ENCODE measurements at places on chromosomes 2 and 18.
A peak's percentile ranks its signal among the peaks of the same experiment; 100 is the strongest.

DNA sequence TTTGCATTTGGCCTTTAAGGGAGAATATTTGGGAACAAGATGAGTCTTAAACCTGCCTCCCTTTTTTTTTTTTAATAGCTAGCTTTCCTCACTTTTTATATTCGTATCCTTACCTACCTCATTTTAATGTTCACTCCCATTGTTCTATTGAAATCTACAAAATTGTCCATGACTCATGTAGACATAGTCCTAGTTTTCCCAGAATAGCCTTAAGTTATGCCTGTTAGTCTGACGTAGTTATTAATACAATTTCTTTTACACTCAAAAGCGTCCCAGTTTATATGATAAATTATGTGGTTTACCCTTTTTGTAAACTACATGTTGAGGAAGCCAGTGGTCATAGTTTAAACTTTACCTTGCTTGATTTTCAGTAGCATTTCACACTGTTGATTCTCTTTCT is 73.4 kb downstream of the UBR3 start:
- no peak for DNase-seq

- DNase-seq: no peak
Observed at GRCh38 chr2:42060028-42060427, 12.2 kb downstream of the PKDCC start.

DNA sequence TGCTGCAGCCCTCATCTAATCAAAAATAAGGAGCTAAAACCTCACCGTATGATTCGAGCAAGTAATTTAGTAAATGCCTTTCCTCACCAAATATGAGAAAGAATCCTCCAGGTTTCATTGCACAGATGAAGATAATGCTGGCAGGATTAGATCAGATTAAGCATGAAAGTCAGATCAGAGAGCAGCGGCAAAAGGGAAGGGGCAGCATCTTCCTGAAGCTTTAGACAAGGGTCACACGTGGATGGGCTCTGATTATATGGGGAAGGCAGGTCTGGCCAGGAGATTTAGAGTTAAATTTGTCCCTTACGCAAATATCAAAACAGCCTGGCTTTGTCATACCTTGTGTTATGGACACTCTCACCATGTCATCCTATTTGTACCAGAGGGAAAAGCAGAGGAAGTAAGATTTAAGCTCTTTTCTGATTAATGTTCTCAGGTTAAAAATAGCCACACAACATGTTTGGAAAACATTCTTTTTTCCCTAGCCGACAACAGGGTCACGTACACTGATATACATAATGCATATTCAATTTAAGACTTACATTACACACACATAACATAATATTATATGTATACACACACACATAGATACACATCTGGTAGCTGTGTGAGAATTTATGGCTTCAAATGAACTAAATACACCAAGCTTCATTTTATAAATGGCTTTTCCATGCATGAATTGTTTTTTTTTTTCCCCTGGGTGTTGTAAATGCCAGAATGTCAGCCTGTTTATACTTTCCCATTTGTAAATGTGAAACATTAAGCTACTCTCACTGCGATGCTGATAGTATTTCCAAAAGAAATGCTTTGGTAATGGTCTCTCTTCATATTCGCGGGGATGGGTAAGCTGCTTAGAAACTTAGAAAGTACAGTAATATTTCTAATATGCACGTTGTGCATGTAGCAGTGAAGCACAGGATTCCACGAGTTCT is 196.3 kb upstream of the SIX3 start:
- no peak for DNase-seq

GRCh38 chr2:240631548-240632305 is 6.4 kb downstream of the GPR35 start:
- no peak for DNase-seq

DNA sequence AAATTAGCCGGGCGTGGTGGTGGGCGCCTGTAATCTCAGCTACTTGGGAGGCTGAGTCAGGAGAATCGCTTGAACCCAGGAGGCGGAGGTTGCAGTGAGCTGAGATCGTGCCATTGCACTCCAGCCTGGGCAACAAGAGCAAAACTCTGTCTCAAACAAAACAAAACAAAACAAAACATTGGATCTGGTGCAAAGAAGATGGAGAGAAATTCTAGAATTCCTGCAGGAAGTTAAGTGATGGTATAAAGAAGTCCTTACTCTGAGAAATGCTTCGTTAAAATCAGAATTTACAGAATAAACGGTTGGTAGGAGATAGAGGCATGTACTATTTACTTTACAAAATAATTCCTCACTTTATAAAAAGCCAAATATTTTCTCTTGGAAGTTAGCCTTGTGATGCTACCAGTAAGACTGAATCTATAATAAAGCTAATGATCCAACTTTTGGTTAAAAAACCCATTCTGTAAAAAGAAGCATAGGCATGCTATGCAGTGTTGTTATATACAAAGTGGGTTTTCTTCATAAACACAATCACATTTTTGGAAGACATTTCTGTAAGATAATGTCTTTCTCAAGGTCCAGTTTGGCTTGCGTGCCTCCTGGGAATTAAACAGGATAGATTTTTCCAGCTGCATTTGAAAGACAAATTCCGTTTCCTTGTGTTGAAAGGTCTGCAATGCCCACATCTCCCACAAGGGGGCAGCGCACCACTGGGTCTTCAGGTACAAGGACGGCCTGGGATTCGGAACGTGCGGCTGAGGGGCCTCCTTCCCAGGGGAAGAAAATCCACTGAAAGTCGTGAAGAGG is 35.6 kb upstream of the PNO1 start:
- DNase-seq: peak; percentile 91

DNA sequence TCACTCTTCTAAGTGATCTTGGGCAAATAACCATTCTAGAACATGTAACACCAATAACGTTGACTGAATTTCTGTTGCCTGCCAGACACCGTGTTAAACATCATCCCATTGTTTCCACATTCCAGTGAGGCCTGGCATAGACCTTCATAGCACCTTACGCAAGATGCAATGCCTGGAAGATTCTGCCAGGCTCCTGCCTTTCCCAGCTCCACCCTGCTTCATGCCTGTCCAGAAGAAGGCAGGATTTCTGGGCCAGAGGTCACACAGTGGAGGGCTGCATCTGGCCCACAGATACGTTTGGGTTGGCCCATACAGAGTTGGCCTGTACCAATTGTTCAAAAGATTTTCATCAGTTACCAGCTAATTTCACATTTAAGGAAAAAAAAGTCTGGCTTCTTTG is 46.3 kb downstream of the EN1 start:
- DNase-seq: peak; percentile 12

- no peak for DNase-seq
Observed at GRCh38 chr2:24021122-24021998, 11.5 kb downstream of the MFSD2B start.

GRCh38 chr2:133849341-133849740 is 281.1 kb upstream of the NCKAP5 start:
- no peak for DNase-seq

DNA sequence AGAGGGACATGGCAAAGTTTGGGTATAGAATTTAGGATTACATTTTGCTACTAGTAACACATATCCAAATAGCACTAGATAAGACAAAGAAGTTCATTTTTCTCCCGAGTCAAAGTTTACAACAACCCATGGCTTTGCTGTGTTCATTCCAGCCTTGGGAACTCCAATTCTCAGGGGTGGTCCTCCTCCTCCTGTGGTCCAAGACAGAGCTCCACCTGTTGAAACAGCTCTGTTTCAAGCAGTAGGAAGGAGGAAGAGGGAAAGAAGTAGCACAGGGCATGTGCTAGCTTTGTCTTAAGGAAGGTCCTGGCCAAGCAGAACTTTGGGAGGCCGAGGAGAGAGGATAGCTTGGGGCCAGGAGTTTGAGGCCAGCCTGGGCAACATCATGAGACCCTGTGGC is 113.8 kb upstream of the SIX2 start:
- no peak for DNase-seq

- DNase-seq: peak; percentile 40
Observed at GRCh38 chr2:181025004-181025403, 44.6 kb downstream of the UBE2E3 start.

DNA sequence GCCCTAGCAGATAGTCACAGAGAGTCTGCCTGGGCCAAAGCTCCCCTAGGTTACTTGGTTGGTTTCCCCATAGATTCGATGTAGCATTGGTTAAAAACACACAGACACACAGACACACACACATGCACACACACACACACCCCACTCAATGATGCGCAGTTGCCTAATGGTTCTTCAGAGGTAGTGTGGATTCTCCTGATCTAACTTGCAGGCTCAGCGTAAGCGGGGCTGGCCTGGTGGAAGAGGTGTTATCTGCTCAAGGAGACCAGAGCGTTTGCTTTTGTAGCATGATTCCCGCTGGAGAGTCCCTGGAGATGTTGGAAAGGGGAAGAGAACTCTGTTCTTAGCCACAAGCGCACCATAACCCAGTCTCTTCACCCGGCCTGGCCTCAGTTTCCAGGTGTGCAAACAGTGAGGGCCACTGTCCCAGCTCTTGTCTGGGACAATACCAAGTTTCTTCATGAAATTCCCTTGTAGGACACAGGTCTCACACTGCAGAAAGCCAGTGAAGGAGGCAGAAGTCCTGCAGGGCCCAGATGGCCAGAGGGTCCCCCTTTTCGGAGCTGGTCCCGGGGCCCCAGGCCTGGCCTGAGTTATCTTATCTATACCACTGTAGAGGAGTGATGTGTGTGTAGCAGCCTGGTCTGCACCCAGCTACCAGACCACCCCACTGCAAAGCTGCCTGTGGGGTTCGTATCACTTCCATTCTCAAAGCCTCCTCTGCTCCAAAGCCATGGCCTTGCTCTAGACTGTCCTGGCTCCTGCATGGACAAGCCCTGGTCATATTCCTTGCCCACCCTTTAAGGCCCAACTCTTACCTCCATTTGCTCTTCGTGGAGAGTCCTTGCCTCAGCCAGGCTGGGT is 3.7 kb downstream of the ACKR3 start:
- DNase-seq: no peak

GRCh38 chr2:78913257-78913656 is 112.2 kb upstream of the REG3G start:
- no peak for DNase-seq

GRCh38 chr2:24889221-24889620 is 30.8 kb downstream of the ADCY3 start:
- DNase-seq: no peak

- no peak for DNase-seq
Observed at GRCh38 chr2:239506101-239506857, 105.5 kb upstream of the HDAC4 start.

DNA sequence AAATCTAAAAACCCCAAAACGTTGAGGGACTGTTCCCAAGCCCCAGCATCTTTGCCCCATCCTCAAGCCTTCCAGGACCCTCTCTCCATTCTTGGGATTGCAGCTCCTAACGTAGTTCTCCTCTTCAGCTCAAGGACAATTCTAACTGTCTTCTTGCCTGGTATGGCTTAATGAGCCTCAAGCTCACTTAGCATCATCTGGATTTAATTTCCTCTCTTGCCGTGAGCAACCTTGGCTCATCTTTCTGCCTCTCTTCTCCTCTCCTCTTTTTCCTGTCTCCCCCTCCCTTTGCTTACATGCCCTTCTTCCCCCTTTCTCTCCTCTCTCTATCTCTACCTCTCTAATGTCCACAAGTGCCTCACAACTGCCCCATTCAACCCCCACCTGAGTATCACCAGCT is 44.2 kb downstream of the TACR1 start:
- DNase-seq: no peak

DNA sequence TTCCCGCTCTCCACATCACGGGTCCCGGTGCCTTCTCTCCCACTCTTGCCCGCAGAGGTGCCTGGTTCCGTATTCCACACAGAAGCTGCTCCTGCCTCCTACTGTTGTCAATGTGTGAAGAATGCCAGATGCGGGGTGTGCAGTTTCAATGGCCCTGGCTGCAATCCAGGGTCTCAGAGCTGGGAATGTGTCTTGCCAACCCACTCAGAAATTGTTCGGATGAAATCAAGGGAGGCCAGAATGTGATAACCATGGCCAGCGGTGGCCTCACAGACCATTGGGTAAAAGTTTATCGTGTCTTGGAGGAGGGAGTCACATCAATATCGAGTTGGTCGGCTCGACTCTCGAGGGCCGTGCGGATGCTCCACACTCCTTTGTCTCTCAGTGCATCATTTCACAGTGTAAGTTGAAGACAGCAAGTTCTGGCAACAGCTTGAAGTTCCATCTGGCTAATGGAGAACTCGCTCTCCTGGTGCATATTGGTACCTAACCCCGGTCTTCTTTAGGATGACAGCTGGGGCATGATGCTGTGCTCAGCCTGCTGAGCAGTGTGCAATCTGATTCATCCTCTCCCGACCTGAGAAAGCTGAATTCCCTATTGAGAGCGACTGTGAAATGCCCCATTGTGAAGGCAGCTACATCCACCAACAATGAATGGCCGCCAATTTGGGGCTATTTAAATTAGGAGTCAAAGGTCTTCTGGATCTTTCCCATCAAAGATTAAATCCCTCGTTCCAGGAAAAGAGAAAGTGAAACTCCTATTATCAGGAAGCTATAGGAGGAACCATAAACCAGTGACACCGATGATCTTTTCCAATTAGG is 389.0 kb downstream of the SOX11 start:
- peak; percentile 41 for DNase-seq

- DNase-seq: no peak
Observed at GRCh38 chr18:24306201-24306600, 91.4 kb downstream of the OSBPL1A start.

DNA sequence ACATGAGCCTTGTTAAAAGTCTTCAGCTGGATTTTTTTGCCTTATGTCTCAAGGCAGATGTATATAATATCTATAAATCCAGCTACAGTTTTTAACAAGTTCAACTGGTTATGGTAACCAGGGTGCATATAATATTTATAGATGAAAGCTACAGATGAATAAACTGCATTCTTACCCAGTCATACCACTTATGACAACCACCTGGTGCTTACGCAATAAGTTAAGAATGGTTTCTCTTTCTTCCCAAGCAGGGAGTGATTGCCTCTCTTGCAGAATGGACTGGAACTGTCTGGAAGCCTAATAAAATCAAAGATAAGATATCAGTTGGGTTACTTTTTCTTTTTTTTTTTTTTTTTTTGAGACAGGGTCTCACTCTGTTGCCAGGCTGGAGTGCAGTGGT is 19.6 kb downstream of the DHX57 start:
- no peak for DNase-seq

DNA sequence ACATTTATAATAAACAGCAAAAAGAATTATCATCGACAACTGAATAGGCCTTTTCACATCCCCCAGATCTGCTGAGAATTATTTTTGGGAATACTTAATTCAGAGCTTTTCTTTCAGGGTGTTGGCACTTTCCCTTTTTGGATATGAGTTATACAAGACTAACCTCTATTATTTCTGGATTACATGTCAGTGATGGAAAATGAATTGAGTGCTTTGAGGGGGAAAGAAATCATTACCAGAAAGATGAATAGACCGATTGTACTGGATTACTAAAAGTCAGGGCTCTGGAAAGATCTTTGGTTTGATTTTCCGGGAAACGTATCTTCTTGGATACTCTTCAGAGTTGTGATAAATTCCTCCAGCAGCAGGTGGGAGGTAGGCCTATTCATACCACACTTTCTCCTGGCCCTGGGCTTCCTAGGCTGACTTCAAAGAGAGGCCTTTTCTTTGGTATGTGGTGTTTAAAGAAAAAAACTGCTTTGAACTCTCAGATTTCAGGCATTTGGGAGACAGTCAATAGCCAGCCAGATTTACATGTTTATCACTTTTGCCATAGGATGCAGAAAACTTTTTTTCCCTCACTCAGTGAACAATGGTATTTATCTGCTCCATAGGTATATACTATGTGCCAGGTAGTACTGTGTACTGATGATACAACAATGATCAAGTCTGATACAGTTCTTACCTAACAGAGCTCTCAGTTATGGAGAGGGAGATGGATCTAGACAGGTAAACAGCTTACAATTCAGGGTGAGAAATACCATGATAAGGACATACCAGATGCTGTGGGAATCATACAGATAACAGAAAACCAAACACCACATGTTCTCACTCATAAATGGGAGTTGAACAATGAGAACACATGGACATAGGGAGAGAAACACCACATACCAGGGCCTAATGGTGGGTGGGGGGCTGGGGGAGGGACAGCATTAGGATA is 63.3 kb upstream of the ACTR3 start:
- DNase-seq: no peak

- no peak for DNase-seq
Observed at GRCh38 chr18:76905821-76906220, 83.5 kb downstream of the ZNF236 start.

Data from cardiac muscle cell (in vitro differentiated cells and primary cell).